IPS DF 19.7 (cell line): ENCODE measurements at places on chromosomes 13 and 19.

DNA sequence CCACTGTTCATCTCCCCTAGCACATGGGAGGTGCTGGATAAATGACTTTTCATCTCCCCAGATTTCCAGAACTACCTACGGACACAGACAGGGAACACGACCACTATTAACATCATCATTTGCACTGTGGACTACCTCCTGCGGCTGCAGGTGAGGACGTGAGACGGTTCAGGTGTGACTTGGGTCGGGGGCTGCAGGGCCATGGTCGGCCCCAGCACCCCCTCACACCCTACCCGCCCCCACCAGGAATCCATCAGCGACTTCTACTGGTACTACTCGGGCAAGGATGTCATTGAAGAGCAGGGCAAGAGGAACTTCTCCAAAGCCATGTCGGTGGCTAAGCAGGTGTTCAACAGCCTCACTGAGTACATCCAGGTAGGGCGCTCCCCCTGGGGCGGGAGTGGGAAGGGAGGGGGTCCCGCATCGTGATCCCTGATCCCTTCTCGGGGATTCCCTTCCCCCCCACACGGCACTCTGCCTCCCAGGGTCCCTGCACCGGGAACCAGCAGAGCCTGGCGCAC lies 74.4 kb downstream of the MAP4K1 start:
- no peak for DNase-seq

GRCh38 chr19:44747739-44748425 lies 626 bp upstream of the BCL3 start:
- DNase-seq: no peak

- DNase-seq: no peak
Measured at GRCh38 chr13:50613356-50613831, 230.1 kb downstream of the DLEU7 start.

GRCh38 chr19:39130337-39131254 lies 5.0 kb downstream of the PAK4 start:
- DNase-seq: no peak

DNA sequence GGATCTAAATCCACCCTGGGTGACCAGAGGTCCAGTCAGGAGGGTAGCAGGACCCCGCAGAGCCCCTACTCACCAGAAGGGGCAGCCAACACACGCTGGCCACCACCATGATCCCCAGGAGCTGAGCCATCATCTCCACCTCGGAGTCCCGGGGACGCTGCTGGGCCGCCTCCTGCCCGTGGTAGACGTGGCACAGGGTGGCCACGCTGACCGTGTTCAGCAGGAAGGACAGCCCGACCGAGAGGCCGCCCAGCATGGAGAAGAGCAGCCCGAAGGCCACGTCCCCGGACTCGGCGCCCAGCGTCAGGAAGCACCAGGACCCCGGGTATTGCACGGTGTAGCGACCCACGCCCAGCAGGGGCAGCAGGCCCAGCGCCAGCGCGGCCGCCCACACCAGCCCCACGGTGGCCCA lies 6.9 kb downstream of the TBXA2R start:
- no peak for DNase-seq

GRCh38 chr19:35845215-35846037 lies 6.9 kb downstream of the NPHS1 start:
- no peak for DNase-seq

DNA sequence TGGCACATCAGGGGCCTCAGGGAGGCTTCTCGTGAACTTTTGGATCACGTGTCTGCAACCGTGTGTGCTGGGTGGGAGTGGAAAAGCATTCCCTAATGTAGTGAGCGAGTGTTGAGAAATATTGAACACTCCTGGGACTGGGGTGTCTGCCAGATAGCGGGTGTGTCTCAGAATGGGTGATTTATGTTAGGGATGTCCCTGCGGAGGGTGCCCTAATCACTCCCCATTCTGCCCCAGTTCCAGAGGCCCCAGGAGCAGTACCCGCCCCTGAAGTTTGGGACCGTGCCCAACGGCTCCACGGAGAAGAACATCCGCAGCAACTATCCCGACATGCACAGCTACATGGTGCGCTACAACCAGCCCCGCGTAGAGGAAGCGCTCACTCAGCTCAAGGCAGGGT lies 24.2 kb upstream of the GRWD1 start:
- no peak for DNase-seq

DNA sequence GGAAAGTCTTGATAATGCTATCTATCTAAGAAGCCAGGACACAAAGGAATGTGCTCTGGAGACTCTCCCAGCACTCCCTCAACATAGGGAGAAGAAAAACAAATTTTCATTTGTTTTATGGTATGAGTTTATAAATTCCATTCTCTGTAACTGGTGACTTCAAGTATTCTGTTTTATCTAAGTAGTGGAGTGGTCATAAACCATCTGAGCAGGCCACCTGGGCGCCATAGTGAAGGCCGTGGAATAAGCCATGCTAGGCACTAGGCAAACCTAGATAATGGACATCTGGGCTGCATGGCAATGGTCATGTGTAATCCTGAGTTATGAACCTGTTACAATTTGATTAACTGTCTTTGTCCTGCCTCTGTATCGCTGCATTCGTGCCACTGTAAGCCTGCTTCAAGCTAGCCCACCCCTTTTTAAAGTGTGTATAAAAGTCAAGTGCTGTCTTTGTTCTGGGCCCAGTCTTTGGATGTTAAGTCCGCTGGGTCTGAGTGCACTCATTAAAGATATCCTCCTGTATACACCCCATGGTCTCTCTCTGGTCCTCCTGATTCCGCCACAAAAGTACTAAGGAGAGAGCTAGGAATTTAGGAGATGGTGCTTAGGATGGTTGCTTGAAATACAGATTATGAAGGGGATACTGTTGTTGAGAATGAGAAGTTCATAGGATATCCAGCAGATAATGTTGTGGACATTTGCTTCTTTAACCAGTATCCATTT lies 13.2 kb downstream of the GTF2F2 start:
- DNase-seq: no peak

GRCh38 chr19:35828692-35829301 lies 16.2 kb upstream of the PRODH2 start:
- DNase-seq: no peak

- DNase-seq: no peak
Measured at GRCh38 chr13:51682686-51683085, 98.4 kb downstream of the WDFY2 start.

GRCh38 chr13:29774830-29775229 lies 75.6 kb downstream of the UBL3 start:
- no peak for DNase-seq

DNA sequence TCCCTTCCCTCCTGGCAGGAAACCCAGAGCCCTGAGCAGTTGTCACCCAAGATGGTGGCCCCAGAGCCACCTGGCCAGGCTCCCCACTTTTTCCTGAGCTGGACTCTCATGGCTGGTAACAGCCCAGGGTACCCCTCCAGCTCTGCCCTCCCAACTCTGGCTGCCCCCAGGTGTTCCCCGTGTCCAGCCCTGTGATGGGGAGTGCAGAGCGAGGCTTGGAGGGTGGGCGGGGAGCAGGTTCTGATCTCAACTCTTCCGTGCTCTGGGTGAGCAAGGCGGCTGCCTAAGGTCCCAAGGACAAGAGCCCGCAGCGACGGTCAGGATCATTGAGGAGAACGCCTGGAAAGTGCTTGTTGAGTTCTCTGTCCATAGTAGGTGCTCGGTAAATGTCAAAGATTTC lies 54.7 kb upstream of the GAS6 start:
- DNase-seq: no peak
